ENCODE measurements at places on chromosomes 13 and 19.
A peak's percentile ranks its signal among the peaks of the same experiment; 100 is the strongest.

DNA sequence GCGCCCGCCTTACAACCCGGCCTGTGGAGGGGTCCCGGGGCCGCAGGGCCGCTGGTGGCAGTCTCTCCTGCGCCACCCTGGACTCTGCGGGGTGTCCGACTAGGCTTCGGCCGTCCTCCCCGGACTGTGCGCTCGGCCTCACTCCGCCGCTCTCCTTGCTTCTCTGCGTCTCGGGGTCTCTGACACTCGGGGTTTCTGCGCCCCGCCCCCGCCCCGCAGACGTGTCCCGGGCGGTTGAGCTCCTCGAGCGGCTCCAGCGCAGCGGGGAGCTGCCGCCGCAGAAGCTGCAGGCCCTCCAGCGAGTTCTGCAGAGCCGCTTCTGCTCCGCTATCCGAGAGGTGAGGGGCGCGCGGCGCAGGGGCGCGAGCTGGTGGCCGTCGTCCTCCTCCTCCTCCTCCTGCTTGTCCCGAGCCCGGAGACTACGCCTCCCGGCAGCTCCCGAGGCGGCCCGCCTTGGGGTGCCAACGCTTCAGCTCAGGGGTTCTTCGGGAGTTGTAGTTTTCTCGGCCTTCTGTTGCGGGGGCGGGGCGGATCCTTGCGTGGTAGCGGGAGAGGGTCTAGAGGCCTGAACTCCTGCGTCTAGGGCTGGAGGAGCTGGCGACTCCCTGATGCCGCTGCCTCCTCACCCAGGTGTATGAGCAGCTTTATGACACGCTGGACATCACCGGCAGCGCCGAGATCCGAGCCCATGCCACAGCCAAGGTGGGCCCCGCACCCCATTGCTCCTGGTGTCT lies 627 bp downstream of the LIN7B start:
- no peak for DNase-seq

GRCh38 chr13:53250272-53250875 lies 221.8 kb downstream of the OLFM4 start:
- DNase-seq = peak; percentile 88

DNA sequence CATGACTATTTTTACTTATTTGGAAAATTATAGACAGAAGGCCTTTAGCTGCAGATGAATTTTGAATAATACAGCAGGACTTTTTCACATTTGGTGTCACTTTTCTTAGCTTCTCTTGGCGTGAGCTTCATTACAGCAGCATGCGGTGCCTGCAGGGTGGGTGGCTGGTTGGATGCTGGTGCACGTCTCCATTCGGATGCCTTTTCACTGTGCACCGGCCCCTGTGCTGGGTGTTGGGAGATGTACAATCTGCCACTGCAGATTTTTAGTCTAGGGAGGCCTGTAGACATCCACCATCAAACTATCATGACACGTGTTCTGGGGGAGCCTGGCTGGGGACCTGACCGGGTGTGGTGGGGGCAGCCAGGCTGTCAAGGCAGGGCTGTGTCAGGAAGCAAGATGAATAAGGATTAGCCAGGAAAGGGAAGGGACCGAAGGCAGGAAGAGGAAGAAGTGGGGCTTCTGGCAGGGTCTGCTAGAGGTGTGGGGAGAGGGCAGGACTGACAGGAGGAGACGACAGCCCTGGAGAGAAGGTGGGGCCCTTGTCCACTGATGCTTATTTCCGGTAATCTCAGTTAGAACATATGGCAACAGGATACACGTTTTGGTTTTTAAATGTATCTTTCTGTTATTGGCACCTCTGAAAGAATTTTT lies 88.8 kb downstream of the ARHGEF7 start:
- no peak for DNase-seq

DNA sequence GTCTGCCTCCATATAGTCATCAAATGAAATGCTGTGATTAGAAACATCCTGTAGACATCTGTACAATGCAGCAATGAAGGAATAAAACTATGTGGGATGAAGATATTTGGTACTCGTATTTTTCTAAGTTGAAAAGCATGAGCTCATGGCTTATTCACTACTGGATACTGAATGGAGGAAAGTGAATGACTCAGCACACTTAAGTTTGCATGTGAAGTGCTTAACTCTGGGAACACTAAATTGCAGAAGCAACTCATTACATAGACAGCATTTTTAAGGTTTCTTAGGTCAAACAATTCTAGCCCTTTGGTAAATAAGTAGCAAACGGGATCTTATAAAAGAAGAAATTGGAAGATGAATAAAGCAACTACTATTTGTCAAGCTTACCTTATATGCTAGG lies 429.0 kb upstream of the MIR17HG start:
- no peak for DNase-seq

- no peak for DNase-seq
Observed at GRCh38 chr13:21344662-21345176, 114.4 kb downstream of the ZDHHC20 start.

DNA sequence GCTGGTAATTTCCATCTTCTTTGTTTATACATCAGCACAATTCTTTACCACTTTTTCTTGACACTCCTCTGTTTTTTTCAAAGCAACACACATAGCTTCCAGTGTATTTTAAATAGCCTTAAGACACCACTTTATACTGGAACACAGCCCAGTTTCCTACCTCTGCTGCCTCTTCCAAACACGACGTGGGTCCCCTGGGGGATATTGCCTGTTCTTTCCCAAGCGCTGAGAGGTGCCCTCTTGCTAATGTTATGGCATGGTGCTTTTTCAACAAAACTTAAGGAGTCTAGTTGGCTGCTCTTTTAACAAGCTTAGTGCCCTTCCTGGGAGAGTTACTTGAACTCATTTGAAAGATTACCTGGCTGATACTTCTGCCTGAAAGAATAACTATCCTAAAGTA lies 112.7 kb downstream of the OLFM4 start:
- no peak for DNase-seq

DNA sequence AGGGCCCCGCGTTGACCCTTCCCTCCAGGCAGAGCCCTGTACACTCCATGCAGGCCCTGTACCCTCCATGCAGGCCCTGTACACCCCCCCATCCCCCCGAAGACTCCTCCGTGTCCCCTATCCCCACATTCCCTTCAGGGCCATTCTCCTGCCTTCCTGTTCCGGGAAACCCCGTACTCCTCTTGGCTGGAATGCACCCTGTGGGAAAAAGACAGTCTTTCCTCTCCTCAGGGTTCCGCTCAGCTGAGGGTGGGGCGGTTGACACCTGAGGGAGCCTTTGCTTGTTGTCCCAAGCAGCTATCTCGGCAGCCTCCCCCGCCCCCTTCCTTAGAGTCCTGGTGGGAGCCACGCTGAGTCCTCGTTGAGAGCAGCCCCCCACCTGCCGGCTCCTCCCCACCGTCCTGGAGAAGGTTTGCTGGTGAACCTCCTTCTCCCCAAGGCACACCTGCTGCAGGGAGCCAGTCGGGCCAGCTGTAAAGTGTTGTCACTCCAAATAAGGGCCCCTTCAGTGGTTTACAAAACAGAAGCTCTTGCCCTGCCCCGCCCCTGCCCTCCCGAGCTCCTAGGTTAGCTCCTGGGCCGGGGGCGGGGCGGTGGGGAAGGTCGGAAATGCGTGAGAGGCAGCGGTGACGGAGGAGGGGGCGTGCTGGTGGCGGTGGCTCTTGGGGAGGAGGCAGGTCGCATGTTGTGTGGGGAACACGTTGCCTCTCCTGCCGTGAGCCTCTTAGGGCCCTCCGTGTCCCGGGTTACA lies 1.5 kb downstream of the GNA11 start:
- DNase-seq = no peak

GRCh38 chr13:22880741-22881720 lies 299.7 kb upstream of the SGCG start:
- DNase-seq = peak; percentile 50

- DNase-seq = no peak
Observed at GRCh38 chr13:113405481-113406300, 41.8 kb upstream of the GRTP1 start.
